ENCODE measurements at places on chromosomes 4 and X.

DNA sequence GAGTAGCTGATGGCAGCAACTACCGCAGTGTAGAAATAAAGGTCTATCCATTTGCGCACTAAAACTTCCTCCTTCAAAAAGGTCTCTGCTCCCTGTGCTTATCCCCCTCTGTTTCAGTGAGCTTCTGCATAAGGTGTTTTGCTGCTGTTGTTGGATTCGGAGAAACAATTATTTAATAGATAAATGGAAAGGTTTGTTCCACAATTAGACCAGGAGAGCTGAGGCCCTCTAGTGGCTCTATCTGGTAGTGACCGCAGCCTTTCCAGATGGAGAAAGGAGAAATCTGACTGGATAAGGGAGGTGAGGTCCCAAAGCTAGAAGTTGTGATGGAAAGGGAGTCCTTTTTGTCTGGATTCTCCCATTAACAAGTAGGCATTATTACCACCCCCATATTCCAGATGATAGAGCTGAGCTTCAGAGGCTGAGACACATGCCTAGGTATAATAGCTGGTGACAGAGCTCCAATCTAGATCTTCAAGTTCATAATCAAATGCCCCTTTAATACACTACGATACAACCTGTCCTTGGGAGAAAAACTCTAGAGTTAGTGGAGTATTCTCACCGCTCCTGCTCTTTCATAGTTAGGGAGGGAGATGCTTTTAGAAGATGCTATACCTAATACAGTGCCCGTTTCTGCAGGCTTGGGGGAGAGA lies 5.1 kb upstream of the GABRQ start:
- DNase-seq = peak; percentile 32

GRCh38 chr4:11232015-11232414 lies 196.7 kb downstream of the HS3ST1 start:
- peak; percentile 63 for DNase-seq

- DNase-seq = peak; percentile 34
Measured at GRCh38 chr4:85600501-85600900, 125.6 kb downstream of the ARHGAP24 start.

GRCh38 chr4:23938796-23939195 lies 48.9 kb upstream of the PPARGC1A start:
- DNase-seq = no peak

- no peak for DNase-seq
Measured at GRCh38 chr4:12635629-12636028, 848.5 kb downstream of the RAB28 start.

DNA sequence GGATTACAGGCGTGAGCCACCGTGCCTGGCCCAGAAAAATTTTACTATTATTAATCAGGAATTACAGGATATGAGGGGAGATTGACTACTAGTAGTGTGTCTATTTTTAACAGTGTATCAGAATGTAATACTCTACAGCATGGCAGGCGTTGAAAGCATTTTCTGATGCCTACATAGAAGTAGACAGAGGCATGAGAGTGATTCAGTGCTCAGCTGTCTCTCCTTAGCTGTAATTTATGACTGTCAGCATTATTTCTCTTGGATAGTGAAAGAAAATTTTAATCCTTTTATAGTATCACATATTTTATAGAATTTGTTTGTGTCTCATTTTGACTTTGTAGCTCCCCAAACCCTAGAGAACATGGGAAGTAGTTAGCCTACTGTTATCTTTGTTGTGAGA lies 20.7 kb downstream of the ARHGAP24 start:
- no peak for DNase-seq

DNA sequence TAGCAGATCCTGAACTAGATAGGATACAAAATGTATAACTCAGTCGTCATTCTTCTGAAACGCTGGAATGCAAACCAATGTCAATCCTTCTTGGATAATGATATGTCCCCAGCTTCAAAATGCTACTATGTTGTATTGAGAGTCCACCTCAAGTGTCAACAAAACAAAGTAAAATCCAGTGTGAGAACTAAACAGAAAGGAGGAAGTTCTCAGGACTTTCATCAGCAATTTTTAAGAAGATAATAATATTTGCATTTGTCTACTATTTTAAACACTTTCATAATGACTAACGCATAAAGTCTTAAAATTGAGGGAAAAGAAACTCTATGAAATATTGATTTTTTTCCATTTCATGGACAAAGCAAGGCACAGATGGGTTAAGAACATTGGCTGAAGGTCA lies 36.3 kb downstream of the SOD3 start:
- DNase-seq = no peak

- no peak for DNase-seq
Measured at GRCh38 chr4:167842487-167842886, 249.8 kb upstream of the ANXA10 start.
